ENCODE measurements at places on chromosomes 6 and 20.

DNA sequence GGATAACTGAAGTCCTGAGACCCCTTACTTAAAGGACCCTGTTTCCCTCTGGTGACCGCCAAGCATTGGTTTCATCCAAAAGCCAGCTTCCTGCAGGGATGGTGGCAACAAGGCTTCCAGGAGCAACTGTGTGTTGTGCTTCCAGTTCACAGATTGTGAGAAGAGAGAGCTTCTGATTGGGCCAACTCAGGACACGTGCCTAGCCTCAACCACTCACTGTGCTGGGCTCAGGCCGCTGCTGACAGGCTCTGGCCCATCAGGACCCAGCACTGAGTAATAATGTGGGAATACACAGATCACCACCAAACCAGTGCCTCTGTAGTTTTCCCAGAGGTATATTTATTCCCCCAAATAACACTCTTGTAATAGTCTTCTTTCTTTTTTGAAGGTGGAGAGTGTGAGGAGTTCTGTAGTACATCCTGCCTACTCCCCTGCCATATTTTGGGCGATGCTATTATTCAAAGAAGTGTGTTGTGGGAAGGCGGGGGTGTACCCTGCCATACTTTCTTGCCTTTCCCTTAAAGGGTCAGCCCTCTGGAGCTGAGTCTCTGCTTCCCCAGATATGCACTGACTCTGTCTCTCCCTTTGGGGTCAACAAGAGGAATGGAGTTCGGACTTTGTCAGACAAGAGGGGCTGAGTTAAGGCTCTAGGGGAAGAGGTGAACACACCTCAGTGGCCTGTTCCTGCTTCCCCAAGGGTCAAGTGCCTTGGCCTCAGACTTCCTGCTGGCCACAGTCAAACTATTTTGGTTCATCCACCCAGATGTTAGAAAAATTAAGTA lies 23.2 kb downstream of the PPP1R16B start:
- no peak for DNase-seq

DNA sequence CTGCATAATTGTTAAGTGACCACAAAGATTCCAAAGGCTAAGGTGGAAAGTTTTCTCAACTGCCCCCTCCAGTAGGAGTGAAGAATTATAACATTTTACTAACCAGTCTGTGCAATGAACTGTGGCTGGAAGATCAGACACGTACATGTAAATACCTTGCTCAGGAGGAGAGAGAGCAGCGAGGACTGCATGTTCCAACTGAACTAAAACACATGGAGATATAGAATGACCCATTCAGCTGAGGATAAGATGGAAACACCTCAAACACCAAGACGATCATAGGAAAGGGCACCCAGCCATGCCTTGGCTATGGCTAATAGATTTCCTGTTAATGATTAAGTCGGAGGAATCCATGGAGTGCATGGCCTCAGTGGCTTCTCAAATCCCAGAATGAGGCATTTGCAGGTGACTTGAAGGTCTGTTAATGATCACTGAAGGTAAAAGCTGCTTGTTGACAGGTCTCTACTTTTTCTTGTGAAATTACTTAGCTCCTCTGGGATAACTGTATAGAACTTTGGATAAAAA lies 875.6 kb downstream of the TFAP2A start:
- no peak for DNase-seq

DNA sequence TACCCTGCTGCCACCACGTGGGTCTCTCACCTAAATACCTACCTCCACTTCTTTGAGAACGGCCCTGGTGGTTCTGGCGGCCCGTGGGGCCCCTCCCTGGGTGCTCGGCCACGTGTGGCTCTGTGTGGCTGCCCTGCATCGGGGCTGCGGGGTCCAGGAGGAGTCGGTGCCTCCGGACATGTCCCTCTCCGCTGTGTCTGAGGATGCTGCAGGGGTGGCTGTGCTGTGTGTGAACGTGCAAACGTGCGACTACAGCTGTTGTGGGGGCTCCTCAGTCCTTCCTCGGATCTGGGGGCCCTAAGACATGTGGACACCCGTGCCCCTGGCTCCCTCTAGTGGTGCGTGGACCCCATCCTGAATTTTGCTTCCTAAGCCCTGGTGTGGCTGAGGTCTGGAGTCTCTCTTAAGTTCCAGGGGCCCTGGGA lies 691.8 kb downstream of the QKI start:
- no peak for DNase-seq

GRCh38 chr6:20658053-20658452 lies 123.8 kb downstream of the CDKAL1 start:
- DNase-seq, result no peak

DNA sequence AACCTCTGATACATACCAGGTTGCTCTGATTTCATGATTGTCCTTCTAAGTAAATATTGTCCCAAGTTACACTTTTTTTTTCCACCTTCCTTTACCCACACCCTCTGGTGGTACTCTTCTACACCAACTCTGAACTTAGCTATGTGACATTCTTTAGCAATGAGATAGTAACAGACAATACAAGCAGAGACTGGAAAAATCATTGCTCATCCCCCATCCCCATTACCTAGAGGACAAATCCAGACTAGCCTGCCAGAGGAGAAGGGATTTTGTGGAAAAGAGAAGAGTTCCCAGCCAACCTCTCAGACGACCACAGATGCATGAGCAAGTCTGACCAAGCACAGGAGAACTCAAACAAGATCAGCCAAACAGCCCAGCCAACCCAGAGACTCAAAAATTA lies 32.8 kb upstream of the TFAP2B start:
- no peak for DNase-seq

DNA sequence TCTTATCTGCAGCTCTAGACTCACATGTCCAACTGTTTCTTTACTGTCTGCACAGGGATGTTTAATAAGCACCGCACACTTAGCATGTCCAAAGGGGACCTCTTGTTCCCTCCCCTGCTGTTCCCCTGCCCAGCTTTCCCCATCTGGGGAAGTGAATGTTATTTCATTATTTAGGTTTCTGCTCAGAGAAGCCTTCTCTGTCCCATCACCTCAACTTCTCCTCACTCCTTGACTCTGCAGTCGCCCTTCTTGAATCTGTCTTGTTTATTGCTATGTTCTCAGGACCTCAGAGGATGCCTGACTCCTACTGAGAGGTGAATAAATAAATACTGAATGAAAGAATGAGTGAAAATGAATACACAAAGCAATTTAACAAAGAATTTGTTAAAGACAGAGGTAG lies 121.0 kb downstream of the SASH1 start:
- DNase-seq, result no peak

- no peak for DNase-seq
Measured at GRCh38 chr6:81822568-81822967, 70.1 kb upstream of the TENT5A start.

- no peak for DNase-seq
Measured at GRCh38 chr20:6055161-6055783, 1.4 kb upstream of the LRRN4 start.

GRCh38 chr20:58749979-58750378 lies 57.4 kb downstream of the NPEPL1 start:
- no peak for DNase-seq

GRCh38 chr6:46370622-46371021 lies 120.6 kb downstream of the RCAN2 start:
- no peak for DNase-seq

GRCh38 chr6:157094038-157094437 lies 229.3 kb downstream of the TMEM242 start:
- DNase-seq, result no peak

DNA sequence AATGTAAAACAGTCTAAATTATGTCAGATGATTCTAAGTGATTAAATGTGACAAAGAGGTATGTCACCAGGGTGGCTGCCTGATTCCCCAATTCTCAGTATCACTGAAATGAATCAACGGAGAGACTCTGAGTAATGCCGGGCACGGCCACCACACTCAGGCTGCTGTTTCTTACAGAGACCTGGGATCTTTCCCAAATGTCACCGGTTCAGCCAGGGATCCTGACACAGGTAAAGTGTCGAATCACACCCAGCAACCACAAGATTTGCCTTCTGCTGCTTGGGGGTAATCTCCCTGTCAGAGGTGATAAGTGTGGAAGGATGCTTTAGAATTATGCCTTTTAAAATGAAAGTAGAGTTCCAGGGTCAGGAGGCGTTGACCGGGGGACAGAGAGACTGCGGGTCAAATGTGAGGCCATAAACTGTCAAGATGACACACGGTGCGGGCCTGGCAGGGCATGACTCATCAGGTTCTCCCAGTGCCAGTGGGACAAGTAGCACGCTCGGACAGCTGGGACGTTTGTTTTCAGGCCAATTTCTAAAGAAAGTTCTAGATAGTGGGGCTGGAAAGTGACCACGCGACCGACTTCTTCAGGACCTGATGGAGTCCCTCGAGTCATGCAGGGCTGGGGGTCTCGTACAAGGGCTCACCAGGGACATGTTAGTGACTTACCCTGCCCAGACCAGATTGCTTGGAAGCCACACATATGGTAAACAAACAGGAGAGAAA lies 48.9 kb downstream of the PRDM1 start:
- DNase-seq, result no peak

GRCh38 chr20:39081255-39081654 lies 119.1 kb downstream of the DHX35 start:
- peak; percentile 73 for DNase-seq

DNA sequence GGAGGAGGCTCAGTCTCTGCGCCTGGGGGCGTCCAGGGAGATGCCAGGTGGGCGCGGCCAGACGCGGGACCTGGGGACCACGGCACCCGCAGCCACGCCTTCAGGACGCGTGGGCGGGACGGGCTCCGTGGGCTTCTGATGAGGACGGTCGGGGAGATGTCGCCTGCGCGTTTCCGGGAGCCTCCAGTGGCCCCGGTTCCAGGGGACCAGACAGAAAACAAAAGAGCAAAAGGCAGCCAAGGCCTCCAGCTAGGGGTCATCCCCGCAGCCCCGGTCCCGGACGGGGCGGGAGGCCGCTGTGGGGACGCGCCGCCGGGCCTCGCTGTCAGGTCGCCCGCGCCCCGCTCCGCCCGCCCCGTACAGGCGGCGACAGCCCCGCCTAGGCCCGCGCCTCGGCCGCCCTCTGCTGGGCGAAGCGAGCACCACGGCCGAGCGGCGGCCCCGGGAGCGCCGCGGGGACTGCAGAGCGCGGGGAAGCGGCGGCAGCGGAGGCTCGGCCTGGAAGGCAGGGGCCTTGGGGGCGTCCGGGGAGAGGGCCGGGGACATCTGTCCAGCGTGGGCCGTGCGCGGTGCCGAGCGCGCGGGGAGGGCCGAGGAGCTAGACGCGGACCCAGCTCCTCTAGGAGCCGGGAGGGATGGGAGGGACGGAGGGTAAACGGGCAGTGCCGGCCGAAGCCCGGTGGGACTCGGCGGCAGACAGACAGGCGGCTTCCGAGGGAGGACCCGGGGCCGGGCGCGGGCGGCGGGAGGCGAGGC lies 48.7 kb downstream of the TMEM242 start:
- DNase-seq, result peak; percentile 93

GRCh38 chr6:96675597-96675996 lies 112.7 kb downstream of the FHL5 start:
- DNase-seq, result no peak

DNA sequence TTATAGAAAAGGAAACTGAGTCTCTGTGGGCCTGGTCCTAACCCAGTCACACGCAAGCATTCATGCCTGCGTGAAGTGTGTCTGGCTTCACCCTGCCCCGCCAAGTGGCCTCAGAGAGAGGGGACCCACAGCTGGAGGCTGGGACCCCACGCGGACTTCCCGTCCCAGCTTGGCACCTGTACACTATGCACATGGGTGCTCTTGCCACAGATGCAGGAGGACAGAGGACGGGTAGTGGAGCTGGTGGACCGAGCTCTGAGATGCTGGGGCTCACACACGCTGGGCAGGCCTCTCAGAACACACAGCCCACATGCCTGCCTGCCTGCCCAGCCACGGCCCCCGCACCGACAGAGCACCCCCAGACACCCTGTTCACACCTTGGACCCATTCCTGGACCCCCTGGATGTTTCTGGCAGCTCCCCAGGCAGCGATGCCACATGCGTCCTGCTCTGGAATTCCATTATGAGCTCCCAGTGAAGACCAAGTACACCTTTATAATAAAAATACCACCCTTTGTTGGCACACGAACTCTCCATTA lies 24.9 kb upstream of the SMOC2 start:
- no peak for DNase-seq

- DNase-seq, result no peak
Measured at GRCh38 chr6:6287415-6287814, 33.0 kb downstream of the F13A1 start.

DNA sequence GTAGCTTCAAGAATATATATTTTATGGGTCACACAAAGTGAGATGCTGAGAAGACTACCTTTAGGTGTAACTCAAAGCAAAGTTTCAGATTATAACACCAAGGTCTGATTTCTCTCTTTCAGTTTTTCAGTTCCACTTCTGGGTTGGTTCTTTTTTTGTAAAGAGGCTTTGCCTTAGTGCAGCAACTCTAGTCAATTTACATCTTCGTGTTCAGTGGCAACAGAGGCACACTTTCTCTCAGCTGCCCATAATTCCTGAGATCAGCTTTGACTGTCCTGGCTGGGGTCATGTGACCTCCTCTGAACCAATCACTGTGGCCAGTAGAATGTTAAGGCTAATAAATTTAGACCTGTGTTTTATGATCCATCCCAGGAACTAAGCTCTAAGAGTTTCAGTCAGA lies 120.2 kb downstream of the TINAG start:
- DNase-seq, result no peak

DNA sequence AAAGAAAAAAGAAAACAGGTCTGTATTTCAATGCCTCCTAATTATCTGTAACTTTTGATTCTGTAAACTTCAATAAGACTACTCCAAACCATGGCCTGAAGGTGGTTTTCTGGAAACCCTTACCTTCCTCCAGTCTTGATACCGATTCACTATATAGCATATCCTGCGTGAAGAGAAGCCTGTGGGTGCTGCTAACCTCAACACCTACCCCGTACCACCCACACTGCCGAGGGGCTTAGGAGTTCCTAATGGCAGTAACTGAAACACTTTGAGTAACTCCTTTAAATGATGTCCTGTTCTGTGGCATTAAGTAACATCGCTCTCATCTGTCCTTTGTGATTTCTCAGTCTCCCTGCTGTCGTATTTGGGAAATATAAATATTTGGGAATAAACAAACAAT lies 104.5 kb upstream of the CARMIL1 start:
- DNase-seq, result no peak

Data from stimulated activated naive CD8-positive, alpha-beta T cell treated with anti-CD3 and anti-CD28 coated beads, Interleukin-15, amount 100 ng/mL, for 72 hours (primary cell).